ENCODE measurements at places on chromosomes 2 and 18.

- no peak for DNase-seq
Measured at GRCh38 chr18:73881396-73881917, 266.2 kb downstream of the FBXO15 start.

DNA sequence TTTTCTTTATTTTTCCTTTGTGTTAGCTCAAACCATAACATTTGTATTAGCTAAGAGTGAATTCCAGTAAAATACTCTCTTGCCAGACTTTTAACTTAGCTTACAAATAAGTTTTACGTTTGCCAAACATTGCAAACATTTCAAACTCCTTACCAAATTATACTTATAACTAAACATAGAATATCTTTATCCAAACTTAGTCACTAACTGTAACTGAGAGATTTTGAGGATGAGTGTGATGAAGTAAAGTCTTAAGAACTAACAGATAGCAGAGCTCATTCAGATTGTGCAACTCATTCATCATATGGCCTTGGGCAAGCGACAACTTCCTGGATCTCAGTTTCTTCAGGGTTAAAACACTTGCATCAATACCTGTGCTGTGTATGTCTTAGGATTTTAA lies 533.7 kb downstream of the TDRD15 start:
- DNase-seq, result no peak

- peak; percentile 60 for DNase-seq
Measured at GRCh38 chr2:45729753-45730512, 78.5 kb downstream of the PRKCE start.

DNA sequence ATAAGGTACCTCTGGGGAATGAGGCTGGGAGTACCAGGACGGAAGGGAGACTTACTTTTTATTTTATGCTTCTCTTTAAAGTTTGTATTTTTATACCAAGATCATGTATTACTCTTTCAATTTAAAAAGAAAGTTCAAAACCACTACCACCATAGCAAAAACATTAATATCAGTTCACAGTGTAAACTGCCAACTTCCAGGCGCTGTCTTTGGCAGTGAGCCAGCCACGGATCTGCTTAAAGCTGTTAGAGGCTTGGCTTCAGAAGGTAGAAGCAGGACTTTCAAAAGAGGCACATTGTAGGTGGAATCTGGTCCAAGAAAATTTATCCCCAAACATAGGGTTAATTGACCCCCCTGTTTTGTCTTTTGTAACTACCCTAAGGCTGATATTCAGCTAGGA lies 74.8 kb downstream of the B3GNT2 start:
- peak; percentile 54 for DNase-seq

DNA sequence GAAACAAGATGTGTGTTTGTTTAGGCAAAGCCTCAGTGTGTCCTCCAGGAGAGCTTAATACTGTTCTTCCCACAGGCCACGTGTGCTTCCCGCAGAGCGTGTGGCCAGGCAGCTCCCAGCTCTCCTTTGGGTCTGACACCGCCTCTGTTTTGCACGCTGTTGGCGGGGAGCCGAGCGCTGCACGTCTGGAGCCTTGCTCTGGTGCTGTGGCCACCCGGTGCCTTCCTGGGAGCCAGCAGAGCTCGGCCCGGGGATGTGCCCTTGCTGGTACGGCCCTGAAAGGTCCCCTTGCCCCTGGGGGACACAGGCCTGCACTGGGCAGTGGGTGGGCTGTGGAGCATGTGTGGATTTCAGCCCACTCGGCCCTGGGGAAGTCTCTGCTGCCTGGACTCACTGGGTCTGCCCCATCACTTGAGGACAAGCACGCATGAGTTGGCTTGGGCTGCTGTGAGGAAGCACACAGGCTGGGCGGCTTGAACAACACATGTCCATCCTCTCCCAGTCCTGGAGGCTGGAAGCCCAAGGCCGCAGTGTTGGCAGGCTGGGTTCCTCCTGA lies 160.7 kb upstream of the HDAC4 start:
- DNase-seq, result no peak

DNA sequence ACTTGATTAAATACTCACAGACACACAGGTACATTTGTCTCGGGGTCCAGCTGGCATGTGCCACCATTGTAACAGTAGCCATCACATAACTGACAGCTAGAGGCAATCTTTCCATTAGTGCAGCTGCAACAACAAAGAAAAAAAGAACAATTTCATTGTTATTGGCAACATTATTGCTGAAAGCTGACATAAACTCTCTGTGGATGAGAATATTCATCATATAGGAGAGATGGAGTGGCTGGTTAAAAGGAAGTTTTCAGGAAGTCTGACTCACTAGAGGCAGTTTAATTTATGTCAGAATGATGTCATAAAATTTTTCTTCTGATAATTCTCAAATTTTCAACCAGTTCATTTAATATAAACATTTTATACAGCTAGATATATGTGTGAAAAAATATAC lies 1490.0 kb upstream of the NXPH2 start:
- DNase-seq, result no peak

DNA sequence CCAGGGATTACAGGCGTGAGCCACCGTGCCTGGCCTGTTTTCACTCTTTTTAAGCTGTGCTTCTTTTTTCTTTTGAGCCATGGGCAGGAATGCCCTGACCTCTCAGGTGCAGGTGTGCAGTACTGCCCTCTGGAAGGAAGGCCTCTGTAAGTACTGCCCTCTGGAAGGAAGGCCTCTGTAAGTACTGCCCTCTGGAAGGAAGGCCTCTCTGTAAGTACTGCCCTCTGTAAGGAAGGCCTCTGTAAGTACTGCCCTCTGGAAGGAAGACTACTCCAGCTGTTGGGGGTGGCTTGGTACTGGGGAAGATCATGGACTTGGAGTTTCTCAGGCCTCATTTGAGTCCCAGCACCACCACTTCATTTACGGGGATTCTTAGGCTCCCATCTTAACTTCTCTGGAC lies 248.5 kb upstream of the ID2 start:
- no peak for DNase-seq

DNA sequence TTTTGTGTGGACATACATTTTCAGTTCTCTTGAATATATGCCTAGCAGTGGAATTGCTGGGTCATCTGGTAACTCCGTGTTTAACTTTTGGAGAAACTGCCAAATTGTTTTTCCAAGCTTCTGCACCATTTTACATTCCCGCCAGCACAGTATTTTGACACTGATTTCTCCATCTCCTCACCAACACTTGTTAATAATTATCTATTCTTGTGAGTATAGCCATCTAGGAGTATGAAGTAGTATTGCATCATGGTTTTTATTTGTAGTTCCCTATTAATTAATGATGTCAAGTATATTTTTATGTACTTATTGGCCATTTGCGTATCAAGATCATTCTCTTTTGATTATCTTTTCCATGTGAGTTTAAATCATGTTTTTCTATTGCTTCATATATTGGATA lies 17.9 kb upstream of the AOX1 start:
- no peak for DNase-seq

DNA sequence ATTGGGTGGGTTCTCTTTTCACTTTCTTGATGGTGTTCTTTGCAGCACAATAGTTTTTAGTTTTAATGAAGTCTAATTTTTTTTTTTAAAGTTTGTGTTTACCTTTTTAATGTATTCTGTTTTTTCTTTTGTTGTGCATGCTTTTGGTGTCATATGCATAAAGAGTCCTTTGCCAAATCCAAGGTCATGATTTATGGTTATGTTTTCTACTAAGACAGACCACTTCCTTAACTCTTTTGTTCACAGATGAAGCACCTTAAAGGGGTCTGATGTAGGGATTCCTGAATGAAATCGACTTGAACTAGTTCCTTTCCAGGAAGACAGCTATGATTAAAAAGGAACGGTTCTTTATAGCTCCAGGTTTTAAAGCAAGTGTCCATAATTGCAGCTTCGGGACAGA lies 23.1 kb downstream of the LPIN1 start:
- no peak for DNase-seq

DNA sequence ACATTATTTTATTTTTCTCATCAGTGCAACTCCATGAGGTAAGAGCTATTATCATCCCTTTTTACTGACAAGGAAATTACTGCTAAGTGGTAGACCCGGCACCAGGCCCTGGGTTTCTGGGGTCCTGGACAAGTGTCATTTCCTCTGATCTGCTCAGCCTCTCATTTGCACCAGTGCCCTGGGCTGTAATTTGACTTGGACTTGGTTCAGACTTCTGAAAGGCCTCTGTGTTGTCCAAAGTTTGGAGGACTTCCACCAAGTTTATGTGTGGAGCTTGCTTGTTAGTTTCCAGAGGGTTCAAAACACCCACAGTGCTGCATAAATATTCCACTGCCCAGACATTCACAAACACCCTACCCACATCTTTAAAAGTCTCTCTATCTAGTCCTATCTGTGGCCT lies 44.0 kb upstream of the PPP1CB start:
- DNase-seq, result no peak

DNA sequence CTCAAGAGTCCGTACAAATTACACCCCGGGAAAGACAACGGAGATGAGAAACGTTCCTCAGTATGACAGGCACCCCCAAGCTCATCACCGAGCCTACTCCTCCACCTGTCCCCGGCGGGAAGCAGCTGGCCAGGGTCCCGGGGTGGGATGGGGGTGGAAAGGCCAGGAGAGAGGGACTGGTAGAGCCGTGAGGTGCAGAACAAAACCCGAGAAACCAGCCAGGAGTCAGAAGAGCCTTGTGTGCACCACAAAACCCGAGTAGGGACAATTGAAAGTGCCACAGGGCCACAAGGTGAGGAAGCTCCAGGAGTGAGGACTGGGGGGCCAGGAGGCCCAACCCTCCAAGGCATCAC lies 75.5 kb upstream of the SALL3 start:
- DNase-seq, result no peak

DNA sequence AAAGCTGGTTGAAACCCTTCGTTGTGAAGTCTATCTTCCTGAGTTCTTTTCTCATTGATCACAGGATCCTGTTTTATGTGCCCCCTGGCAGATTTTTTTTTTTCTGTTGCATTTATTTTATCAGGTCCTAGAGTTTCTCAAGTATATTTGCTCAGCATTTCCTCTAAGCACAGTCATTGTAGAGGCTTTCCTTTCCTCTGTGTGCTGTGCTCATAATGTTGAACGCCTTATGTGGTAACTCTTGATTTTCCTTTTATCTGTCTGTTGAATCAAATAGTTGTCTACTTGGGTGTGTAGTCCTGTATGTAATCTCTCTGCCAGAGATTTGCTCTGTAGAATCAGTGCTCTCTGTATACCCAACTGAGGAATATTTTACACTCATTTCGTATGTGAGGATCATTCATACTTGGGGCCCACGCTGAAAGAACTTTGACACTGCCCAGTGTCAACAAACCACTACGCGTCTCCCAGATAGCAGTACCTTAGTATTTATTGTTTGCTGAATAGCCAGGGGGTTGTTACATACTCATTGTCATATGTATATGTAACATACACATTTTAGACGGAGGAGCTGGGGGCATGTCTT lies 118.2 kb downstream of the CTNNA2 start:
- no peak for DNase-seq

DNA sequence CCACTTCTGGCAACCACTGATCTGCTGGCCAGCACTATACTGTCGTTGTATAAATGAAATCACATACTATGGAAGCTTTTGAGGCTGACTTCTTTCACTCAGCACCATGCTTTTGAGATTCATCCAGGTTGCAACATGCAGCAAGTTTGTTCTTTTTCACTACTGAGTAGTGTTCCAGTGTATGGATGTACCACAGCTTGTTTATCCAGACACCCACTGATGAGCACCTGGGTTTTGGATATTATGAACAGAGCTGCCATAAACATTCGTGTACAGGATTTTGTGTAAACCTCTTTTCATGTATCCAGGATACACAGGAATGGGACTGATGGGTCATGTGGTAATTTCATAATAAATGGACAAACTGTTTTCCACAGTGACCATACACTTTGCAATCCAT lies 10.7 kb downstream of the ERCC3 start:
- no peak for DNase-seq

- no peak for DNase-seq
Measured at GRCh38 chr18:73264562-73264921, 396.8 kb upstream of the NETO1 start.

GRCh38 chr2:171360905-171361304 lies 72.9 kb downstream of the METTL8 start:
- DNase-seq, result no peak

GRCh38 chr2:25740810-25741381 lies 67.5 kb upstream of the DTNB start:
- no peak for DNase-seq

DNA sequence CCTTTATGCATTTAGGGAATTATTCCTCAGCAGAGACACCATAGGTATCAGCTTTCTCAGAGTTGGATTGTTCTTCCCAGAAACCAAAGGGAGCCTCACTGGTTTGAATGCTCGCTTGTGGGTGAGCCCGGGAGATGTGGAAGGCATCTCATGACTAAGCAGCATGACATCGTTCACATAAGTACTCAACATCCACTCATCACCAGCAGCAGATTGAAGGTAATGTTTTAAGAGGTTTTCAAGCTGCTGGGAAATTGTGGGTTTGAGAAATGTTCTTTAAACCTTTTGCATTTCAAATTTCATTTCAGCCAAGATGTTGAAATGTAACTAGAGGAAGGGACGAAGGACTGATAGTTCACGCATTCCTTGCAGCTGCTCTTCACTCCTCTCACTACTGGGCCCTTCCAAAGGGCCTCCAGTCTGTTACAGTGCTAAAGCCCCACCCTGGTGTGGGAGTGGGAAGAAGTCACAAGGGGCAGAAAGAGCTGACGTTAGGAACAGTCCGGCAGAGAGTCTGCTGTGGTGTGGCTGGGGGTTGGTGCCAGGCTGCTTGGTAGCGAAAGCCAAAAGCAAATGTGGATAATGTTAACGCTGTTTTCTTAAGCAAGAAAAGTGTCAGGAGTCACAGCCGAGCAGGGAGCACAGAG lies 324.5 kb upstream of the EPHA4 start:
- DNase-seq, result no peak

DNA sequence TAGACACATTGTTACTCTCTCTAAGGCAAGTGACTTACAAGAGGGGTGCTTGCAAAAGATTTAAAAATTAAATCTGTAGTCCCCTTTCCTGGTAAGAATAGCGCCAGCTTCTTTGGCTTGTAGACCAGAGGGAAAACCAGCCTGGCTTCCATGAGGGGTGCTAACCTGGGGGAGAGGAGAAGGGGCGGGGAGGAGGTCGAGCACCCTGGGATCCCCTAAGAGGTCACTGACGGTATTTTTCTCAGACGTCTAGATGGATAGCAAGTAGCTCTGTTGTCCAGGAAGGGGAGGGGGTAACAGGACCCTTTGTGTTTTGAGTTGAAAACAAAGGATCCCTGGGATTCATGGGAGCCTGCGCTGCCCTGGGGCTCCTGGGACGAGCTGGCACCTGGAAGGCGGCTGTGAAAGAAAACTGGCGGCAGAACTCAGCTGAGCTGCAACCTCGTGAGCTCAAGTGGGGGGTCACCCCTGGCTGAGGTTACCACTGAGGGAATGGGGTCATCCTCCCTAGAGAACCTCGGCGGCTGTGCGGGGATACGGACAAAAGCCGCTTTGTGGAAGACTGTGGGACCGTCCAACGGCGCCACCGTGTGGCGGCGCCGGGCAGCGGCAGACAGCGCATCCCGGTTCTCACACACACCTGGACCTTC lies 37.8 kb upstream of the MRPL19 start:
- peak; percentile 33 for DNase-seq

DNA sequence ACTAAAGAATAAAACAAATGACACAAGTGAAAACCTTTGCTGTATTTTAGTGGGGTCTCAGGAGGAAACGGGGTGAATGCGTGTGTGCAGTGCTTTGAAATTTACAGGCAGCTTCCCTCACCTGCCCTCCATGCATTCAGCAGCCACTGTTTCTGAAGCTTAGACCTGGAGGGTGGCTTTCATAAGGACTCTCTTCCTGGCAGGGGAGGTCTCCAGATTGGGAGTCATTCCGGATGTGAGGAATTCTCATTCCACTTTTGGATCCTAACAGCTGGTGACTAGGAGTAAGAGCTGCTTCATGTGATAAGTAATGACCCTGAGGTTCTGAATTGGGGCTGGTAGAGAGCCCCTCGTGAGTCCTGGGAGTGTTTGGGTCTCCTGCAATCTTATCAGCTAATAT lies 192.5 kb downstream of the SH3BP4 start:
- DNase-seq, result no peak

Measured in OCI-M1 (cell line).